ENCODE measurements at places on chromosomes 3 and 15.

GRCh38 chr15:81296673-81297072 is 27.3 kb downstream of the STARD5 start:
- DNase-seq, result no peak
- H3K4me1 ChIP-seq, result peaks cover 3% of the 10 kb centered on the region
- H3K36me3 ChIP-seq, result no peaks in the 10 kb centered on the region
- peaks cover 23% of the 10 kb centered on the region for H3K27me3 ChIP-seq

DNA sequence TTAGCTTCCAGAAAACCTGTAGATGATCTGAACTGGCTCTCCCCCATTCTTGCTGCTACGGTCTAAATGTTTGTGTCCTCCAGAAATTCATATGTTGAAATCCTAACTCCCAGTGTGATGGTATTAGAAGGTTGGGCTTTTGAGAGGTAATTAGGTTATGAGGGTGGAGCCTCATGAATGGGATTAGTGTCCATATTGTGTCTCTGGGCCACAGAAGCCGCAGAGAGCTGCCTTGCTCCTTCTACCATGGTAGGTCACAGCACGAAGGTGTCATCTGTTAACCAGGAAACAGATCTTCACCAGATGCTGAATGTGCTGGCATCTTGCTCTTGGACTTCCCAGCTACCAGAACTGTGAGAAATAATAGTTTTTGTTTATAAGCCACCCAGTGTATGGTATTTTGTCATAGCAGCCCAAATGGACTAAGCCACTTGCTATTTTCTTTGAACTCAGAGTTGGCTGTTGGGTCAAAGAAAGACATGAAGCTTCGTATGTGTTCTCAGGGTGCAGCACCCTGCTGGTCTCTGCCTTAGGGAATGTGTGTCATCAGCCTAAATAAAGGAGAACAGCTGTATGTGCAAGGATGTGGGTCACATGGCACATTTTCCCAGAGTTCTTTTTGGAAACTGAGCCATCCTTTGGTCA is 317.5 kb upstream of the SLCO3A1 start:
- peaks cover 9% of the 10 kb centered on the region for H3K27me3 ChIP-seq
- H3K4me1 ChIP-seq, result peaks cover 25% of the 10 kb centered on the region
- no peak overlapping the region for H3K4me3 ChIP-seq
- H3K27ac ChIP-seq, result peak overlapping the region; percentile 61
- no peaks in the 10 kb centered on the region for H3K36me3 ChIP-seq

DNA sequence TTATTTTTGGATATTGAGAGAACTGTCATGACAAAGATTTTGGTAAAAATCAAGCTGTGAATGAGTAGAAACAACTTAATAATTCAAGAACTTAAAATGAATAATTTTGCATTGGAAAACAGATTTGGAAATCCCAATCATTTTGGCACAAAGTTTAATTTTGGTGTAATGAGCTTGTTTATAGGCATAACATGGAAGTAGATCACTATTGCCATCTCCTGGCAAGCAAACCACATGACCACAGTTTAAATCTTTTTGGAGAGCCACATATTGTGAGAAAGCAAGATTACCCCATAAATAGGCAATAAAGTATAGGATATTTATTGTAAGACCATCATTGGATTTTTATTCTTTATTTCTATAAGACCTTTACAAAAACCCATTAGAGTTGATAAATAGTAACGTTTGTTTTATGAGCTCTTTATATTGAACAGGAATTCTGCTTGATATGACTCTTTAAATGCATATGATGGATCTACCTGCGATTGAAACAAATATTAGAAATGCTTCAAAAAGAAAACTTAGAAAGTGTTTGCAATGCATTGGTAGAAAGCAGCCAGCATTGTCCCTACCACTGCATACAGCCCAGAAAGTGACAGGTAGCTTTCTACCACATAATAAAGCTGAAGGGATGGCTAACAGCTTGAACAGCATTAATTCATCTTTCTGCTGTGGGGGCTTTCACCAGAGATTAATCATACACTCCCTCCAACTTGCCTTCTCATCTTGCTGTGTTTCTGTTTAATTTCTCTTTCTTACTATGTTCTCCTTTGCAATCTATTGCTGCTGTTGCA is 766.8 kb downstream of the TBL1XR1 start:
- no peak for DNase-seq
- H3K36me3 ChIP-seq, result no peaks in the 10 kb centered on the region
- H3K4me3 ChIP-seq, result no peak overlapping the region
- peaks cover 3% of the 10 kb centered on the region for H3K27me3 ChIP-seq
- no peak overlapping the region for H3K27ac ChIP-seq

- H3K27ac ChIP-seq, result no peak overlapping the region
- no peaks in the 10 kb centered on the region for H3K36me3 ChIP-seq
- DNase-seq, result no peak
- no peak overlapping the region for H3K4me3 ChIP-seq
- no peaks in the 10 kb centered on the region for H3K27me3 ChIP-seq
- H3K4me1 ChIP-seq, result peaks cover 8% of the 10 kb centered on the region
Observed at GRCh38 chr3:142892714-142893113, 3.8 kb upstream of the PCOLCE2 start.

GRCh38 chr3:194984066-194984465 is 286.9 kb downstream of the XXYLT1 start:
- H3K36me3 ChIP-seq, result peaks cover 4% of the 10 kb centered on the region
- H3K4me3 ChIP-seq, result no peak overlapping the region
- peaks cover 32% of the 10 kb centered on the region for H3K27me3 ChIP-seq
- H3K27ac ChIP-seq, result no peak overlapping the region
- DNase-seq, result peak; percentile 62

GRCh38 chr3:146091397-146091796 is 69.6 kb downstream of the PLOD2 start:
- H3K4me1 ChIP-seq, result peaks cover 56% of the 10 kb centered on the region
- DNase-seq, result no peak
- H3K36me3 ChIP-seq, result peaks cover 15% of the 10 kb centered on the region
- no peak overlapping the region for H3K27ac ChIP-seq
- H3K27me3 ChIP-seq, result no peaks in the 10 kb centered on the region
- H3K4me3 ChIP-seq, result no peak overlapping the region

- H3K27me3 ChIP-seq, result no peaks in the 10 kb centered on the region
- H3K4me3 ChIP-seq, result no peak overlapping the region
- peaks cover 11% of the 10 kb centered on the region for H3K4me1 ChIP-seq
Observed at GRCh38 chr15:66682865-66683264, 19.2 kb upstream of the SMAD6 start.

Data from osteocyte (in vitro differentiated cells).